ENCODE measurements at places on chromosomes 4 and X.

DNA sequence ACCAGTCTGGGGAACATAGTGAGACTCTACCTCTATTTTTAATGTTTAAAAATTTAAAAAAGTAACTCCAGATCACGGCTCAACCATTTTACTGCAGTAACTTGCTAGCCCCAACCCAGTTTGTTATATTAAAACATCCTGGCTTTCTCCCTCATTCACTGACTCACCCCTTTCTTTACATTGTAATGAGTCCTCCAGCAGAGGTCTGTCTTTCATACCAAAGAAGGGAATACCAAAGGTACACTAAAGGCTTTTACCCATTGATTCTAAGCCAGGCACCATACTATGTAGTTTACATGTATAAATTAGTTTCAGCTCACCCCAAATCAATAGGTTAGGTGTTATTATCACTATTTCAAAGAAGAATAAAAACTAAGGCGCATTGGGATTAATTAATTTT is 286.9 kb downstream of the PACRGL start:
- DNase-seq: no peak

GRCh38 chrX:134849390-134849789 is 141.4 kb upstream of the SMIM10 start:
- DNase-seq: no peak

GRCh38 chrX:1391707-1392375 is at the start of gene SLC25A6:
Gene SLC25A6 (minus strand): TSS chrX:1392113. CDS start chrX:1392009, 104 bp downstream.
- peak; percentile 92 for DNase-seq

DNA sequence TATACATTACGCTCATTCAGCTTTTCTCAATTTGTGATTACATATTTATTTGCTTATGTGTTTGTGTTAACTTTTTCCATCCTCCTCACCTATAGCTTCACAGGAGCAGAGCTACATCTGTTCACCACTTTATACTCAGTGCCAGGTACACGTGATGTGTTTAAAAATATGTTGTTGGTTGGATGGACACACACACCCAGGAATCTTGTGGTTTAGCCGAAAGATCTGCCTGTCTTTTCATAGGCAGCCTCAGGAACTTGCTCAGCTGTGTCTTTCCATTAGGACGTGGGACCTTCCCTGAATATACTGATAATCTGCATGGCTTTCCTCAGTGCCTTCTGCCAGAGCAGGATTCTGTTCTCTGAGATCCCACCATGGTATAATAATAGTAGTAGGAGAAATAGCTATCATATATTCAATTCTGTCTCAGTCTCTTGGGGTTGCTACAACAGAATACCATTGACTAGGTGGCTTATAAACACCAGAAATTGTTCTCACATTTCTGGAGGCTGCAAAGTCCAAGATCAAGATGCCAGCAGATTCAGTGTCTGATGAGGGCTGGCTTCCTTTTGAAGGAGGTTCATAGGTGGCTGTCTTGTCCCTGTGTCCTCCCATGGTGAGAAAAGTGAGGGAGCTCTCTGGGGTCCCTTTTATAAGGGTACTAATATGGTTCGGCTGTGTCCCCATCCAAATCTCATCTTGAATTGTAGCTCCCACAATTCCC is 50.0 kb upstream of the SOD3 start:
- no peak for DNase-seq

- DNase-seq: no peak
Measured at GRCh38 chr4:31294655-31295480, 574.7 kb downstream of the PCDH7 start.

DNA sequence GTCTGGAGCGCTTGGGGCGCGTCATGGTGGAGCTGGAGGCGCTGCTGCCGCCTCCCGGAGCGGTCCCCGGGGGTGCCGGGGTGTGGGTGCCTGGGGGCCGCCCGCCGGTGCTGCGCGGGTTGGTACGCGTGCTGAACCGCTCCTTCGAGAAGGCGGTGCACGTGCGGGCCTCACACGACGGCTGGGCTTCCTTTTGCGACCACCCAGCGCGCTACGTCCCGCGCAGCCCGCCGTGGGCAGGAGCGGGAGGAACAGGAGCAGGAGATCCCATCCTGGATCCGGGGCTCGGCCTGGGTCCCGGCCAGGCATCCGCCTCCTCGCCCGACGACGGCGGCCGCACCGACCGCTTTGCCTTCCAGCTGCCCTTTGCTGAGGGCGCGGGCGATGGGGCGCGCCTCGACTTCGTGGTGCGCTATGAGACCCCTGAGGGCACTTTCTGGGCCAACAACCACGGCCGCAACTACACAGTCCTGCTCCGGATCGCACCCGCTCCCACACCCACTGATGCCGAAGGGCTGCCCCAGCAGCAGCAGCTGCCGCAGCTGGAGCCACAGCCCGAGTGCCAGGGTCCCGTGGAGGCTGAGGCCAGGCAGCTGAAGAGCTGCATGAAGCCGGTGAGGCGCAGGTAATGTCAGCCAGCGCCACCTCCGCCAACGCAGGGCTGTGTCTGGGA is 792 bp downstream of the PPP1R3F start:
- no peak for DNase-seq

DNA sequence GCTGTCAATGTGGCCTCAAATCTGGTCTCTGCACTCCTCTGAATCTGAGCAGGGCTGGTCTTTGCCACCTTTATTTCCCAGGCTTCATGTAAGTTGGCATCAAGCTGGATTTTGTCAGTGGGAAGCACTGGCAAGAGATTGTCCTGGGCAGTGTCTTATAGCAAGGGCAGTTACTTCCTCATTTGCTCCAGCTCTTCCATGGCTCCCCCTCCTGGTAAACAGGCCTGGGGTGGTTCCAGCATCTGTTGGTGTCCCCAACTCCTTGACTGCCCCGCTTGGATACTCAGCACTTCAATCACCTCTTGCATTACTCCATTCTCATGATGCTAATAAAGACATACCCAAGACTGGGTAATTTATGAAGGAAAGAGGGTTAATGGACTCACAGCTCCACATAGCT is 15.0 kb upstream of the REST start:
- DNase-seq: no peak

DNA sequence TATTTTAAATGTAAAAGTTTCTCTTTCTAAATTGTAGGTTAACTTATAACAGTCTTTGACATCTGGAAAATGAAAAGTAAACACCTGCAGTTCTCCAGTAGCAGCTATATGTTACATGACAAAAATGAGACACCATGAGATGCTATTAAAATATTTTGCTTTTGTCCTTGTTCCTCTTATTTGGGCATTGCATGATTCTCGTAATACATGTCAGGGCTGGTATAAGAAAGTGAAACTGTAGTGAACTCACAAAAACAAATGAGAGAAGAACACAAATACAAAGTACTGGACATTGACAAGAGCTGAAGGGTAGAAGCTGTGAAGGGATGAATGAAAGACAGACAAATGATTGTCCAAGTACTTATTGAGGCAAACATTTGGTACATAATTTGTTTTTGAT is 9.0 kb downstream of the GK2 start:
- DNase-seq: no peak

DNA sequence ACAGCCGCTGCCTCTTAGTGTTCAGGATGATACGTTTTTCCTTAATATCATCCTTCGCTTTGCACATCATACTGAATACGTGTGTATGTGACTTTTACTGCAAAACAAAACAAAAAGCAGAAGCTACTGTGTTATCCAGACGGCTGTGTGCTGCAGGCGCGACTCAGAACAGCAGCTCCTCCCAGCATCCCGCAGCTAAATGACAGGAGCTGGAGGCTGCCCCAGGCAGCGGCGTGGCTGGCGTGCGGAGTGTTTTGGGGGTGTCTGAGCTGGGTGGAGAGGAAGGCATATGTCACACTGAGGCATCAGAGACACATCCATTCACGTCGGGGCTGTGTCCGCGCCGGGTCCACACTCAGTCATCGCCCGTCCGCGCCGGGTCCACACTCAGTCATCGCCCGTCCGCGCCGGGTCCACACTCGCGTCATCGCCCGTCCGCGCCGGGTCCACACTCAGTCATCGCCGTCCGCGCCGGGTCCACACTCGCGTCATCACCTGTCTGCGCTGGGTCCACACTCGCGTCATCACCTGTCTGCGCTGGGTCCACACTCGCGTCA is 16.6 kb downstream of the PCGF3 start:
- DNase-seq: no peak

DNA sequence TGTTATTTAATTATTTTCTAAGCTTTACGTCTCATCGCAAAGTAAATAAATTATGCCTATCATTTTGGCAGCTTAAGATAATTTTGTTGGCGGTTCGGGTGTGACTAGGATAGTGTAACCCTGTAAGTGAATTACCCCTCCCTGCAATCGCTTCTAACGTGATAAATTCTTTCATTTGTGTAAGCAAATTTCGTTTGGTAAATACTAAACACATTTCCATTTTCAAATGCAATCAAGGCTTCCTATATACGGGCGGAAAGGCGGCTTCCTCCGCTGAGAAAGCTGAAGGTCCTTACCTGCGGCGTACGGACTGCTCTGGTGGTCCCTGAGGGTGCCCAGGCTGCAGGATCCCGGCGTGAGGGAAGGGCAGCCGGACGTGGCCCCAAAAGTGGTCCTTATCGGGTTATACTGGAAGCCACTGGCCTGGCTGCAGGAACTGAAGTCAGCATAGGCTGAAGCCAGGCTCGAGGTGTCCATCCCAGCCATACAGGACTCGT is 403 bp downstream of the PHOX2B start:
- no peak for DNase-seq

GRCh38 chr4:140150886-140151698 is 2.9 kb downstream of the MAML3 start:
- DNase-seq: peak; percentile 82

GRCh38 chrX:49878834-49879655 is at the start of gene USP27X:
Gene USP27X (plus strand): TSS chrX:49879484. CDS start chrX:49880308, 824 bp downstream.
- DNase-seq: peak; percentile 59

- no peak for DNase-seq
Measured at GRCh38 chr4:6576932-6577331, 1.9 kb downstream of the MAN2B2 start.

DNA sequence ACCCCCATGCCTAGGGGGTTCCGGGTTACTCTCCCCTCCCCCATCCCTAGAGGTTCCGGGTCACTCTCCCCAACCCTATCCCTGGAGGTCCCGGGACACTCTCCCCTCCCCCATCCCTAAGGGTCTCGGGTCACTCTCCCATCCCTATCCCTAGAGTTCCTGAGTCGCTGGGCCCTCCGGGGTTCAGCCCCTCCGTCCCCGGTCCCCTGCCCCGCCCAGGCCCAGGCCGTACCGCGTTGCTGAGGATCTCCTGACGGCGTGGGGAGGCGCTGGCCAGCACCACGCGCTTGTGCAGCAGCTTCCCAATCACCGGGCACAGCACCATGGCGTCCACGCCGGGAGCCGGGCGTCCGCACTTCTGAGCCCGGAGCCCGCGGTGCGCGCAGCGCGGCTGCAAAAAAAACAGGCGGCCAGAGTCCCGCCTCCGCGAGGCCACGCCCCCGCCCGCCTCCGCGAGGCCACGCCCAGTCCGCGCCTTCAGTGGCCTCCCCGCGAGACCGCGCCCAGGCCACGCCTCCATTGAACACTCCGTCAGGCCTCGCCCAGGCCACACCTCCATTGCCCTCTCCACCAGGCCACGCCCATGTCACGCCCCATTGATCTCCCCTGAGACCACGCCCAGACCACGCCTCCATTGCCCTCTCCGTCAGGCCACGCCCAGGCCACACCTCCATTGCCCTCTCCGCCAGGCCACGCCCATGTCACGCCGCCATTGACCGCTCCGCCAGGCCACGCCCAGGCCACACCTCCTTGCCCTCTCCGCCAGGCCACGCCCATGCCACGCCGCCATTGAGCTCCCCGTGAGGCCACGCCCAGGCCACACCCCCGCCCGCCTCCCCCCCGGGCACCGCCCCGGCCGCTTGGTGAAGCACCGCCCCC is at the start of gene ASMTL:
Gene ASMTL, minus strand, starts transcription at position 394 of the 879 bp plus-strand sequence. Its CDS starts 69 bp downstream, at position 325.
- peak; percentile 92 for DNase-seq

DNA sequence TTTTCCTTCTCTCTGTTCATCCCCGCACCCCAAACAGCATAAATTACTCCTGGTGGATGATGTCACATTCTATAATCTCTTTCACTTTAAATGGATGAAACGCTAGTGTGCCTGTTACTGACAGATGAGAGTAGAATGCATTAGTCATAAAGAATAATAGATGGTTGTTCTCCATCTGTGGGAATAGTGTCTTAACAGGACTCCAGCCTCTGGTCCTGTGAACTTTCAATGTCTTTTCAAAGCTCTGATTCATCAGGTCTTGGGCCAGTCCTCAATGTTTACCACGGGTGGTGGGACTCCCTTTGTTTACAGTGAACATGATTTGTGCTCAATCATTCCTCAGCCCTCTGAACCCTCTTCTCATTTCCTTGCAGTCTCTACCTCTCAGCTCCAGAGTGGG is 182.6 kb downstream of the GABRB1 start:
- peak; percentile 39 for DNase-seq

GRCh38 chr4:48949518-48950219 is 36.4 kb upstream of the CWH43 start:
- no peak for DNase-seq

All from SW480 (cell line).